Osteocyte (in vitro differentiated cells): ENCODE measurements at places on chromosomes 3 and 15.

DNA sequence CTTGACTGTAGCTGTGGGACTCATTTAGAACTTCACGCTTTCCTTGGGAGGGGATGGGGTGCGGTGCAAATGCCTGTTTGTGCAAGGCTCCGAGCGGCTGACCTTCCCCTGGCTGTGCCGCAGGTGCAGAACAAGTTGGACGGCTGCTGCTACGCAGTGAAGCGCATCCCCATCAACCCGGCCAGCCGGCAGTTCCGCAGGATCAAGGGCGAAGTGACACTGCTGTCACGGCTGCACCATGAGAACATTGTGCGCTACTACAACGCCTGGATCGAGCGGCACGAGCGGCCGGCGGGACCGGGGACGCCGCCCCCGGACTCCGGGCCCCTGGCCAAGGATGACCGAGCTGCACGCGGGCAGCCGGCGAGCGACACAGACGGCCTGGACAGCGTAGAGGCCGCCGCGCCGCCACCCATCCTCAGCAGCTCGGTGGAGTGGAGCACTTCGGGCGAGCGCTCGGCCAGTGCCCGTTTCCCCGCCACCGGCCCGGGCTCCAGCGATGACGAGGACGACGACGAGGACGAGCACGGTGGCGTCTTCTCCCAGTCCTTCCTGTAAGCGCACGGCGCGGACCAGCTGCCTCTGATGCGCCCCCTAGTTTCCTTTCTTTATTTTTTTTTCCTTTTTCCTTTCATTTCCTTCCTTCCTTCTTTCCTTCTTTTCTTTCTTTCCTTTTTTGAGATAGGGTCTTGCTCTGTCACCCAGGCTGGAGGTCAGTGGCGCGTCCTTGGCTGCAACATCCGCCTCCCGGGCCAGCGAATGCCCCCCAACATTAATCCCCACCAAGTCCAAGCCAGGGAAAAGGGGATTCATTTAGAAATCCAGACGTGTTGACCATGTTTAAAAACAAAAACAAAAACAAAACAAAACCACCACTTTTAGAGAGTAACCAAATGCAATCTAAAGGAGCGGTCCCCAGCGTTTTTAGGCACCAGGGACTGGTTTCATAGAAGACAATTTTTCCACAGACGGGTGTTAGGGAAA is 42.7 kb downstream of the EIF2AK4 start:
- H3K4me3 ChIP-seq: peak overlapping the region; percentile 73
- peak overlapping the region; percentile 77 for H3K27ac ChIP-seq
- no peaks in the 10 kb centered on the region for H3K27me3 ChIP-seq
- peaks cover 36% of the 10 kb centered on the region for H3K36me3 ChIP-seq

GRCh38 chr3:124395584-124396338 is 334.5 kb upstream of the UMPS start:
- peaks cover 8% of the 10 kb centered on the region for H3K36me3 ChIP-seq
- H3K4me1 ChIP-seq: peaks cover 14% of the 10 kb centered on the region
- H3K27ac ChIP-seq: no peak overlapping the region
- no peak overlapping the region for H3K4me3 ChIP-seq
- no peaks in the 10 kb centered on the region for H3K27me3 ChIP-seq

DNA sequence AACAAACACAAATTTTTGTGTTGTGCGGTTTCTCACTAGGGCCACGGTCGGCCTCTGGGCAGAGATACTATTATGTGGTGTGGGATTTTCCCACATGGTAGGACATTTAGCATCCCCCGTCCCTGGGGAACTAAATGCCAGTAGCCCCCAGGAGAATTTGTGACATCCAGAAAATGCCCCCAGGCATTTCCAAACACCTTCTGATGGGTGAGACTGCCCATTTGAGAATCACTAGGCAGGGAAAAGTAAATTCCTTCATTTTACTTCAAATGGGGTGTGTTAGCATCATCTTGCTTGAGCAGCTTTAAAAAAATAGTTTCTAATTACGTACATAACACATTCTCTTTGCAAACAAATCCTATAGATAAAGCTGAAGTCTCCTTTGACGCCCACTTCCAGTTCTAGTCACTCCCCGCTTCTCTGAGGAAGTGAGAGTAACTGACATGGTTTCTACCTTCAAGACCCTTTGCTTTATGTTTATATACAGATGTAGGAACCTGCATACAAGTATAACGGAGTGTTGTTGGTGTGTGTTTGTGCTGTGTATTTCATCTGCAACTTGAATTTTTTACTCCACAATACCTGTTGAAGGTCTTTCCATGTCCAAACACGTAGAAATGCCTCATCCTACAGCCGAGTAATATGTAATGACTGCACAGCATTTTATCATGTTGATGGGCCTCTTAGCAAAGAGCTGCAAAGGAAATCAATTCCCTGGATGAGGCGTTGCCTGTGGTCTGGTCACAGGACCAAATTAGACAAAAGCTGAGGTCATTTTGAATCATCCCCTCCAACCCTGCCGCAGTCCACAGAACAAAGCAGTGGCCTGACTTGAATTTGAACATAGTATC is 31.4 kb upstream of the ZBTB38 start:
- H3K27ac ChIP-seq: no peak overlapping the region
- no peak for DNase-seq
- H3K4me3 ChIP-seq: no peak overlapping the region
- H3K4me1 ChIP-seq: peaks cover 21% of the 10 kb centered on the region

- H3K4me1 ChIP-seq: peaks cover 10% of the 10 kb centered on the region
- H3K4me3 ChIP-seq: no peak overlapping the region
- no peak overlapping the region for H3K27ac ChIP-seq
Measured at GRCh38 chr3:46906471-46907058, 29.0 kb downstream of the PTH1R start.

- H3K27ac ChIP-seq: peak overlapping the region; percentile 92
- peak overlapping the region; percentile 97 for H3K4me3 ChIP-seq
- no peaks in the 10 kb centered on the region for H3K27me3 ChIP-seq
- H3K36me3 ChIP-seq: peaks cover 14% of the 10 kb centered on the region
- H3K4me1 ChIP-seq: peaks cover 53% of the 10 kb centered on the region
Measured at GRCh38 chr3:153163756-153164550, 1.9 kb downstream of the RAP2B start.

DNA sequence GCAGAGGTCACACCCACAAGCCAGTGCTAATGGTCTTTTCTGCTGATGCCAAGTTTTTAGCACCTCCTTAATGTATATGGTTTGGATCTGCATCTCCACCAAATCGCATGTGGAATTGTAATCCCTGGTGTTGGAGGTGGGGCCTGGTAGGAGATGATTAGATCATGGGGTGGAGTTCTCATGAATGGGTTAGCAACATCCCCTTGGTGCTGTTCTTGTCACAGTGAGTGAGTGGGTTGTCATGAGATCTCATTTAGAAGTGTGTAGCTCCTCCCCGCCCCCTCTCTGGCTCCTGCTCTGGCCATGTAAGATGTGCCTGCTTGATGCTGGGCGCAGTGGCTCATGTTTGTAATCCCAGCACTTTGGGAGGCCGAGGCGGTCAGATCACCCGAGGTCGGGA is 37.3 kb upstream of the KLHL6 start:
- no peaks in the 10 kb centered on the region for H3K4me1 ChIP-seq
- H3K36me3 ChIP-seq: no peaks in the 10 kb centered on the region
- no peak overlapping the region for H3K4me3 ChIP-seq
- H3K27me3 ChIP-seq: peaks cover 19% of the 10 kb centered on the region
- no peak overlapping the region for H3K27ac ChIP-seq
- DNase-seq: no peak

GRCh38 chr3:122926322-122926721 is 101.2 kb downstream of the SEMA5B start:
- H3K27ac ChIP-seq: no peak overlapping the region
- no peaks in the 10 kb centered on the region for H3K36me3 ChIP-seq
- no peak overlapping the region for H3K4me3 ChIP-seq
- DNase-seq: no peak
- no peaks in the 10 kb centered on the region for H3K4me1 ChIP-seq

DNA sequence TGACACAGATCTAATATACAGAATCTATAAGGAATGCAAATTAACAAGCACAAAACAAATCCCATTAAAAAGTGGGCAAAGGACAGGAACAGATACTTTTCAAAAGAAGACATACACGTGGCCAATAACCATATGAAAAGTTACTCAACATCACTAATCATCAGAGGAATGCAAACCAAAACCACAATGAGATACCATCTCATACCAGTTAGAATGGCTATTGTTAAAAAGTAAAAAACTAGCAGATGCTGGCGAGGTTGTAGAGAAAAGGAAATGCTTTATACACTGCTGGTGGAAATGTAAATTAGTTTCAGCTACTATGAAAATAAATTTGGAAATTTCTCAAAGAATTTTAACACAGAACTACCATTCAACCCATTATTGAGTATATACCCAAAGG is 50.7 kb downstream of the ADAMTS17 start:
- no peak overlapping the region for H3K27ac ChIP-seq
- no peaks in the 10 kb centered on the region for H3K4me1 ChIP-seq
- no peak overlapping the region for H3K4me3 ChIP-seq
- H3K36me3 ChIP-seq: no peaks in the 10 kb centered on the region

DNA sequence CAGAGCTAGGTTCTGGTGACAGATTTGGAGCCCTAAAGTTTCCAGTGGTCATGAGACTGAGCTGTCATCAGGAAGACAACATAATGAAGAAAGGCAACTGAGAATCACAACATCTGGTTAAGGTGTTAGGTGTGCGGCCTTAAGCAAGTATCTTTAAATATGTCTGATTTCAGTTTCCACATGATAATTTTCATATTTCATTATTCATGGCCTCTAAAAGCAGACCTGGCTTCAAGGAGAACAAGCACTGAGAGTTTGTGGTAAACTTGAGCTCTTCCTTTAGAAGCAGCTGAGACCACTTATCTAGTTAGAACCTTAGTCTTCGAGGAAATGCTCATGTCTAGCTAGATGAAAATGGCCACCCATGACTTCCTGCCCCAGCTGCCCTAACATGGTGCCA is 25.7 kb upstream of the MYLK start:
- no peaks in the 10 kb centered on the region for H3K27me3 ChIP-seq
- no peak overlapping the region for H3K27ac ChIP-seq
- no peaks in the 10 kb centered on the region for H3K4me1 ChIP-seq
- no peak for DNase-seq
- H3K4me3 ChIP-seq: no peak overlapping the region
- peaks cover 6% of the 10 kb centered on the region for H3K36me3 ChIP-seq

DNA sequence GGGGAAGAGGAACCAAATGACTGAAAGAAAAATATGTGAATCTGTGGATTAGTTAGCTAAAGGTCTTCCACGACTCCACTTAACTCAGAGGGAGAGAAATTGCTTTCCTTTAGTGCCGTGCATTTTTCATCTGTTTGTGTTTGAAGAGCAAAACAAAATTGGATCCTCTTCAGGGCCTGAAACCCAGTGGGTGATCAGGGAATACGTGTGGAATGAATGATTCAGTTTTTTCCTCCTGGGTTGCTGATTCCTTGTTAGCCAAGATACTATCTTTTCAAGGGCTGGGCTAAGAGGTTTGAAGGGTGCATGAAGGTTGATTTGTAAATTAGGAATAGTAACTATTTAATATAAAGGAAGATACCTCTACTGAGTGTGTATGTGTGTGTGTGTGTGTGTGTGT is 61.0 kb downstream of the TPRG1 start:
- peaks cover 10% of the 10 kb centered on the region for H3K27me3 ChIP-seq
- peaks cover 13% of the 10 kb centered on the region for H3K4me1 ChIP-seq
- H3K27ac ChIP-seq: no peak overlapping the region
- no peak overlapping the region for H3K4me3 ChIP-seq
- DNase-seq: no peak

- no peak for DNase-seq
- peaks cover 3% of the 10 kb centered on the region for H3K27me3 ChIP-seq
- H3K36me3 ChIP-seq: no peaks in the 10 kb centered on the region
- no peak overlapping the region for H3K27ac ChIP-seq
Measured at GRCh38 chr3:67940210-67940952, 286.0 kb upstream of the SUCLG2 start.

- no peak for DNase-seq
- H3K27me3 ChIP-seq: peaks cover 20% of the 10 kb centered on the region
- H3K4me1 ChIP-seq: peaks cover 28% of the 10 kb centered on the region
- peak overlapping the region; percentile 86 for H3K4me3 ChIP-seq
Measured at GRCh38 chr3:38139191-38139590, 730 bp downstream of the MYD88 start.

DNA sequence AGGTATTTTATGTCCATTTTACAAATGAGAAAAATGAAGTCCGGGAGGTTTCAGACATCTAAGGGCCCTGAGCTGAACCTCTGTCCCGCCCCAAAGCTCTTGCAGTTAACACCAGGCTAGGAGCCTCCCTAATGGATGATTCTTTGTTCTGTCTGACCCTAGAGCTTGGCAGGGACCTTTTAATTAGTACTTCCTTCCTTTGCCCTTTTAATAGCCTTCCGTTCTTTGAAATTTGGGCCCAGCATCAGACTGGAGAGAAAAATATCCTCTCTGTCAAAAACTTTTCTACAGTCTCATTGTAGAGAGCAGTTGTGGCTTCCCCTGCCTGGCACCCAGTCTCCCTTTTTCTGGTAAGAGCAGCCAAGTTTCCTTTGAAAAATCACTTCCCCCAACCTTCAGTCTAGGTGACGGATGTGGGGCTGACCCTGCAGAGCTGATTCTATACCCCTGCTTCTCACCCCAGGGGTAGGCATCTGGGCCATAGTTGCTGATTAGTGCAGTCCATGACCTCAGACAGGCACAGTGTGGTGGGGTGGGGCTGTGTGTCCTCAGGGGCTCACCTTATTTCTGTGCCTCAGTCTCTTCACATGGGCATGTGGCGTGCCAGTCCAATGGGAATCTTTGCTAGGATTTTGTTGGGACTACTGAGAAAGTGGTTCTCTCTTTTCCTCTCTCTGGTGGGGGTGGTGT is 220.4 kb downstream of the ADAMTS9 start:
- peaks cover 5% of the 10 kb centered on the region for H3K4me1 ChIP-seq
- no peak for DNase-seq
- H3K27ac ChIP-seq: no peak overlapping the region
- no peaks in the 10 kb centered on the region for H3K27me3 ChIP-seq

- no peak for DNase-seq
- H3K4me3 ChIP-seq: no peak overlapping the region
- no peaks in the 10 kb centered on the region for H3K27me3 ChIP-seq
- no peak overlapping the region for H3K27ac ChIP-seq
- H3K4me1 ChIP-seq: peaks cover 10% of the 10 kb centered on the region
- H3K36me3 ChIP-seq: peaks cover 12% of the 10 kb centered on the region
Measured at GRCh38 chr3:32147509-32147908, 41.1 kb downstream of the GPD1L start.
